Activated CD4-positive, alpha-beta T cell treated with anti-CD3 and anti-CD28 coated beads for 4 hours (primary cell): ENCODE measurements at places on chromosomes 5 and 9.

DNA sequence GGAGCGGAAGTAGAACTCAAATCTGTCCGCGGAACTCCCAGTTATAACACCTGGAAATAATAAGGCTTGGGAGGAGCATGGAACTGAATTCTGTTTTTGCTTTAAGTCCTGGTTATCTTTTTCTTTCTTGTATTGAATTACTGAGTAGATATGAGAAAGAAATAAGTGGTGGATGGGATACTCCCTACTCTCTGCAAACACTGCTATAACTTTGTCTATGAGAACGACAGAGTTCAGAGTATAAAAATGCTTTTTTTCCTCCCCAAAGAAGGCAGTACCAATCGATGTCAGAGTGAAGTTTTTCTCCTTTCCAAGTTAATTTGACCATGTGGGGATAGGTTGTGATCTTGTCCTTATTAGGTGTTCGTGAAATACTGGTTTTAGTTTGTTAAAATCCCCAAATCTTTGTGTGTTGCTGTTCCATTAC lies 1.2 kb downstream of the RIC1 start:
- no peak for DNase-seq

DNA sequence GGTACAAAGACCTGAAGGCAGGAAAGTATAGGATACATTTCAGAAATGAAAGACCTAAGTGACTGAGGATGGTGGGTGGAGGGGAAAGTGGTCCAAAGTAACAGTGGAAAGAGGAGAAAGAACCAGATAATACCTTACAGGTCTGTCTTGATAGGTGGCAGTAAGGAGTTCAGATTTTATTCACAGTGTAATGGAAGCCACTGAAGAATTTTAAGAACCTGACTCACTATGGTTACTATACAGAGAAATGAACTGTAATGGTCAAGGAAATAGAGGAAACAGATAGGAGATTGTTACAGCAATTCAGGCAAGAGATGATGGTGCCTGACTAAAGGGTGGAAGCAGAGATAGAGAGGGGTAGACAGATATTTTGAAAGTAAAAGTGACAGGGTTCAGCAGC lies 46.5 kb downstream of the EPB41L4A start:
- DNase-seq, result no peak

DNA sequence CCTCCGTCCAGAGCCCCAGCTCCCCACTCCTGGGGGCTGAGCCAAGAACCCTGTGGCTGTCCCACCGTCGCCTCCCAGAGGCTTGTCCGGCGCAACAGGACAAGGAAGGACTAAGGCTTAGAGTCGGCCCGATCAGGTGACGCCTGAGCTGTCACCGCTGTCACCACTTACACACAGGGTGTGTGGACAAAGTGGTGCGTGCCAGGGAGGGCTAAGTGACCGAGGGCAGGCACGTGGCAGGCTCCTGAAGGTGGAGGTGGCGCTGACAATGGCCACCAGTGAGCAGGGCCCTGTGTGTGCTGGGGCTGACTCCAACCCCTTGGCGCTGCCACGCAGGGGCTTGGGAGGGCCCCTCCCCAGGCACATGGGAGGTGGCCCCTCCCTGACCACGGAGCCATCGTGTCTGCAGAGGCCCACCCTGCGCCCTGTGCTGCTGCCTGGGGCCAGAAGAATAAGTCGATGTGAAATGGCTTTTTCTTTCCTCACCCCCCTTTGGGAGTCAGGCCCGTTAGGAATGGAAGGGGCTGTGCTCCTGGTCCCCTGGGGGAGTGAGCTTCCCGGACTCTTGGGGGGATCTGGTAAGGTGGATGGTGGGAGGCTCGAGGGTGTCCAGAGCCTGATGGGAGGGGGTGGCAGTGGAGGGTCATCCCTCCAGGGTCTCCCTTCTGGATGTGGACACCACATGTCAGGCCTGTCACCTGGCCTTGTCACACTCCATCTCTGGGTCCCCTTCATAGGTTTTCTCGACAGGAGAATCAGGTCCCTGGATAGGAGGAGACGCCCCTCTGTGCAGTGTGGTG lies 2.6 kb upstream of the GPSM1 start:
- DNase-seq, result no peak

GRCh38 chr5:93330506-93330905 lies 250.5 kb downstream of the NR2F1-AS1 start:
- DNase-seq, result no peak

DNA sequence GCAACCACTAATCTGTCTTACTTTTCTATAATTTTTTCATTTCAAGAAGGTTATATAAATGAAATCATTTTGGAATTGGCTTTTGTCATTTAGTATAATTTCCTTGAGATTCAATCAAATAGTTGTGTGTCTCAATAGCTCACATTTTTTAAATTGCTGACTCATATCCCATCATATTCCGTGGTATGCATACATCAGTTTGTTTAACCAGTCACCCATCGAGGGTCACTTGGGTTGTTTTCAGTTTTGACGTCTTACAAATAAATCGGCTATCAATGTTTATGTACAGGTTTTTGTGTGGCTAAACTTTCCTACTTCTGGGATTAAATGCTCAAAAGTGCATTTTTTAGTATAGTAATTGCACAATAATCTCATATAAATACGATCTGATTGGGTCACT lies 185.5 kb downstream of the TAF11L14 start:
- no peak for DNase-seq

- DNase-seq, result no peak
These were observed 6.7 kb downstream of the NRARP start for GRCh38 chr9:137295238-137295811.

DNA sequence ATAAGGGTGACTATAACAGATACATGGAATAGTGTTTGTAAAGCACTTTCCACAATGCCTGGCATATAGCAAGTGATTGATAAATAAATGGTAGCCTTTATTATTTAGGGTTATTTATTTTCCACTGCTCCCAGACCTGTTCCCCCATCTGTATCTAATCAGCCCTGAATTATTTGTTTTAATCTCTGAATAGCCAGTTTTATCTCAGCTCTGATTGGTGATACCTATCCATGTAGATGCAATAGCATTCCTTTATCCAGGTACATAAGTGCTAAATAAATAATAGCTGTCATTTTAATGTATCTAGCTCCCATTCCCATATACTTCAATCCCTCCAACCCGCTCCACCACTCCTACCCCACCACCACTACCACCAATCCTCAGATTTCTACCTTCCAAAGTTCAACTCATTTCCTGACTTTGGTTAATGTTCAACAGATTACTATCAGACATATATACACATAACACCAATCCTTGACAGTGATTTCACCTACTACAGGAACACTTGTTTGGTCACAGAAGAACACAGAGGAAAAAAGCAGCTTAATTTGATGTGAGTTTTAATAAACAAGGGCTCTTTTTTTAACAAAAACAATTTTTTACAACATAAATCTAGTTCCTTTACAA lies 14.0 kb downstream of the PRKAA1 start:
- no peak for DNase-seq

DNA sequence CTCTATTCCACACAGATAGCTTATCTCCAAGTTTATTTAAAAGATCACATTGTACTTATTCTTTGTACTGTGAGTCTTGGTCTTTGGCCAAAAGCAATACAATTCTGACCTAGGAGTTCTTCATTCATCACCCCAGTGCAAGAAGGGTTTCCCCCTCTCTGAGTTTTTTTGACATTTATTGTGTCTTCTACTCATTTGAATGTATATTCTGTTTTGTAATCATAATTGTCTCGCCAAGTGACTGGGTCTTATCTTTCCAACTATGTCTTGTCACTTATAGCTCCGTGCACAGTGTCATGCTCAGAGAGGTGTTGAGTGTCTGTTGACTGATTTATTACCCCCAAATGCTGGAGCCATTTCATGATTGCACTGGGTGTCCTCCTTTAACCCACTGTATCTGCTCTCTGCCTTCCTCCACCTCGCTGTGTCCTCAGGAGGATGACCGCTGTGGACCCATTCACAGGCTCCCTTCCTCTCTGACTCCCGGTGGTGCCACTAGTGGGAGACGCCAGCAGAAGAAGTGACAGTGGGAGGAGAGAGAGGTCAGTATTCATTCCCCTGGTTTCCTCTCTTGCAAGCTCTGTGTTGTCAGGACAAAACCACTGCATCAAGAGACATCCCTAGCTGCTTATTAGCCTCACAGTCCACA lies 11.2 kb upstream of the TRIO start:
- DNase-seq, result no peak

- DNase-seq, result no peak
These were observed 20.9 kb downstream of the WHRN start for GRCh38 chr9:114484215-114484853.

DNA sequence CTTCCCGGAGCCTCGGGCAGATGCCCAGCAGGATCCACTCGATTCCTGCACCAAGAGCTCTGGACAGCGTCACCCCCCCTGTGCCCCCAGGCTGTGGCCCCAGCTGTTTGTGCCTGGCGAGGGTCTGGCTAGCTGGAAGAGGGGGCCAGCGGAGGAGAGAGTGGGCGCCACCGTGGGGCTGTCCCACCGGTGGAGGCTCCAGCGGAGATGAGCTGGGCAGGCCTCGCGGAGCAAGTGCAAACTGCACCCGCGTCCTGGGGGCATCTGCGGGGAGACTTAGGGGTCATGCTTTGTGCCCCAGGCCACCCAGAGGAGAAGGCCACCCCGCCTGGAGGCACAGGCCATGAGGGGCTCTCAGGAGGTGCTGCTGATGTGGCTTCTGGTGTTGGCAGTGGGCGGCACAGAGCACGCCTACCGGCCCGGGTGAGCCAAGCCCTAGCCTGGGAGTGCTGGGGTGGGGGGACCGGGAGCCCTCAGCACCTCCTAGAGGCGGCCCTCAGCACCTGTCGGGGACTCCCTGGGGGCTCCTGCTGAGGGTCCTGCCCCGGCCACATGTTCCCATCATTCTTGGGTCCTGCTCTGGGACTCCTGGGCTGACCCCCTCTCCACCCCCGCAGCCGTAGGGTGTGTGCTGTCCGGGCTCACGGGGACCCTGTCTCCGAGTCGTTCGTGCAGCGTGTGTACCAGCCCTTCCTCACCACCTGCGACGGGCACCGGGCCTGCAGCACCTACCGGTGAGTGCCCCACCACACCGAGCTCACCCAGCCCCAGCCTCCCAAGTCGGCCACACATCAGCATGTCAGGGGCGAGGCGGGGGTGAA lies 5.4 kb downstream of the EGFL7 start:
- DNase-seq, result no peak

- no peak for DNase-seq
These were observed 31.1 kb downstream of the FBXO38 start for GRCh38 chr5:148414833-148415232.

DNA sequence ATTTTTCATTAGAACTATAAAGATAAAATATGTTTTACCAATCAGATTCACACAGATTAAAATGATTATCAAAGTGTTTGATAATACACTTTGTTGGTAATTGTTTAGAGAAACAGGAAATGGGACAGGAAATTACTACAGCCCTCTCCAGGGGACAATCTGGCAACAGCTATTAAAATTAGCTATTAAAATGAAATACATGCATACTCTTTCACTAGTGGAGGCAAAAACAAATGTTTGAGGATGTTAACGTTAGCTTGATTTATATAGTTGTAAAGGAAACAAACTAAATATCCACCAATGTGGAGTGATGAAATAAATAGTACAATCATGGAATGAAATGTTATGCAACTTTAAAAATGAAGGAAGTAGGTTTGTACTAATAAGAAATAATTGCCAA lies 53.7 kb downstream of the TARS1 start:
- no peak for DNase-seq

GRCh38 chr5:68287976-68288706 lies 72.6 kb downstream of the PIK3R1 start:
- DNase-seq, result peak; percentile 26

DNA sequence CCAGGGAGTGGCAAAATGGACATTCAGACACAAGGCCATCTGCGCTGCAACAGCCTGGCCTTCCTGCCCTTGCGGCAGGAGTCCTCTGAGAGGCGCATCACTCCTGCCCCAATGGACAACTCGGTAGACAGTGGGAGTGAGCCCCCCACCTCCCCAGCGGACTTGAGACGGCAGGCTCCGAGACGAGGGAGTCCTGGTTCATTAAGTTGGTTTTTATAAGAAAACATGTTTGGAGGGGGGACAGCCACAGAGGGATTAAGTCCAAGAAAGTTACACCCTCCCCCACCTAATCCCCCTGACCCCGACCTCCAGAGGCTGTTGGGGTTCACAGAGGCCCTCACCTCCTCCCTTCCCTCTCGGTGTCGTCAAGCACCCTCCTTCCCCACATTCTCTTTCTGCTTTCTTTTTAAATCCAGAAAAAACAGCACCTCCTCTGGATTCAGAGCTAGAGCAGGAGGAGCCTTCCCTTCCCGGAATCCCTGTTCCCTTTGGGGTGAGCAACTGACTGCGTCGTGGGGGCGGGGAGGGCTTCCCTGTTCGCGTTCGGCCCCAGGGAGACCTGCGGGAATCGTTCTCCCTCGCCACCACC lies 1.8 kb upstream of the EGR1 start:
- no peak for DNase-seq

GRCh38 chr5:163594951-163595350 lies 89.5 kb downstream of the MAT2B start:
- DNase-seq, result no peak

- DNase-seq, result no peak
These were observed 49.0 kb downstream of the FAM78A start for GRCh38 chr9:131227112-131227958.

DNA sequence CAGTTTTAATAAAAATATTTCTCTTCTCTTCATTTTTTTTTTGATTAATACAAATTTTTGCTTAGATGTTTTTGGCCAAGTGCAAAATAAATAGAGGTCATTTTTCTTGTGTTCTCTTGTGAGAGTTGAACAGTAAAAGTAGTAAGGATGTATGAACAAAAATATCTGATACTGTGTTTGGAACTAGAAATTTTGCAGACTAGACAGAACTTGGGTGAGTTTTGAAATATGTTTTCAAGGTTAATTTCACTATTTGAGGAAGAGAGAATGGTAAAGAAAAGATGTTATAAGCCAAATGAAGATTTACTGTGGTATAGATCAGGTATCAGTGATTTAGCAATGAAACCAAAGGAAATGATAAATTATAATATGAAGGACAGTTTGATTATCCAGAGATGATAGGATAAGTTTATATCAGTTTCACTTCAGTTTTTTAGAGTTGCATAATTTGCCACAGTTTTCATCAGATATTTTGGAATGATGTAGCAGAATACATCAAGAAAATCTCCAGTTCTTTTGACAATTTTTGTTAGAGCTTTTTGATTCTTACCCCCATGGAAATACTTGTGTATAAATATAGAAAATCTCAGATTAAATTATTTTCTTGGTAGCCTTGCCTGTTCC lies 147.9 kb upstream of the VCAN start:
- no peak for DNase-seq

DNA sequence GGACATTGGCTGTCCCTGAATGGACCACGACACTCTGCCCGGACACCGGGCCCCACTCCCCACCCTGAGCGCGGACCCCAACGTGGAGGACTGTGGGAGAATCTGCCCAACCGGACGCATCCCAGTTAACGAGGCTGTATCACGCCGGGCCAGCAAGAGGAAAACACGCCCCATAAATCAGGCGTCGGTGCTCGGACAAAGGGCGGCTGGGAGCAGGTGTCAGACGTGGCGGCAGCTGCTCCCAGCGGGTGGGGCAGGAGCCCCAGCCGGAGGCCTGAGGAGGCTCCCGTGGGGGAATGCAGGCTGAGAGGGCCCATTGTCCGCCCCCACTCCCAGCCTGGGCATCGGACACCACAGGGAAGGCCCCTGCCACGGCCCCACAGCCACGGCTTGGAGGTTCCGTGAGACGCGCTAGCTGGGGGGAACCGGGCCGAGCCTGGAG lies 19.2 kb downstream of the NOTCH1 start:
- no peak for DNase-seq

- no peak for DNase-seq
These were observed 3.8 kb downstream of the SELENOP start for GRCh38 chr5:42807722-42808447.

- no peak for DNase-seq
These were observed 6.8 kb upstream of the ZNF79 start for GRCh38 chr9:127417131-127418036.
